ENCODE measurements at places on chromosomes 5 and 9.

DNA sequence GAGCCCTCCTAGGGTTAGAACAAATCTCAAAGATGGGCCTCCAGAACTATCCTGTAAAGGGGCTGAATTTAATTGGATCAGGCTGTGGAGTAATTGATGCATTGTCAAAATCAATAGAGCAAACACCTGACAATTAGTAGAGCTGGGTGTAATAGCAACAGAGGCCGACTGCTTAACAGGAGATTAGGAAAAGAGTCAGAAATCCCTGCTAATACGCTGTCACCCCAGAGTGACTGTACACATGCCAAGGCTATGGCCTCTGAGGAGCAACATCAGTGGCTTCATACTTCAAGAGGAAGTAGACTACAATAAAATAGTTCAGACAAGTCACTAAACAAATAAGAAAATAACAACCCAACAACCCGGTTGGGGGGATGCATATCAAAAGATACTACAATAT, 18.7 kb upstream of the GRPEL2 start:
- no peak for DNase-seq

DNA sequence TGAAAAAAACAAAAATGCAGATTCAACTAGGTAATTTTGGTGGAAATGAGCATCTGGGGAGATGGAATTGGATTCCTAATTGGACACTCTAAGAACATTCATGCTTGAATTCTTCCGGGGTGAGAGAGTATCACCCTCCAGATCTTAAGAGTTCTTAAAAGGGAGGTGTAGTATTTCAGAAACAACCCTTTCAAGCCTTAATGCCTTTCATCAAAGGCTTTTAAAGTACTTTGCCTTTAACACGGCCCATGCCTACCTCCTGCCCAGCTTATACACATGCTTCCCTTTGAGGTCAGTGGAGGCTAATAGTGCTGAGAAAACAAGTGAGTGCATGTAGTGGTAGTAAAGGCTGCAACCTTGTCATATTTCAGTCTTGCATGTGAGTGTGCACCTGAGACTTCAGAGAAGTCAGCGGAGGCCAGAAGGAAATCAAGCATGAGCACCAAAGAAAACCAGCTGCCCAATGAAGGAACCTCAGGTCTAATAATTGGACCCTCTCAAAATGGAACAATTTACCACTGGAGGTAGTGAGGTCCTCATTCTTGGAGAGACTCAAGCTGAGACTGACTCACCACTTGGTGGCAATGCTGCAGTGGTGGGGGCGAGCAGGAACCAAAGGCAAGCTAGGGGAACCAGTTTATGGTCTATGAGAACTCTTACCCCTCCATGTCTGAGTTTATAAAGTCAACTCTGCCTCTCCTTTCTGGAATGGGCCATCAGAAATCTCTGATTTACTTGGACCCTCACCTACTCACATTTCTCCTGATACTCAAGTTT, 98.4 kb upstream of the GDNF start:
- DNase-seq, result no peak

DNA sequence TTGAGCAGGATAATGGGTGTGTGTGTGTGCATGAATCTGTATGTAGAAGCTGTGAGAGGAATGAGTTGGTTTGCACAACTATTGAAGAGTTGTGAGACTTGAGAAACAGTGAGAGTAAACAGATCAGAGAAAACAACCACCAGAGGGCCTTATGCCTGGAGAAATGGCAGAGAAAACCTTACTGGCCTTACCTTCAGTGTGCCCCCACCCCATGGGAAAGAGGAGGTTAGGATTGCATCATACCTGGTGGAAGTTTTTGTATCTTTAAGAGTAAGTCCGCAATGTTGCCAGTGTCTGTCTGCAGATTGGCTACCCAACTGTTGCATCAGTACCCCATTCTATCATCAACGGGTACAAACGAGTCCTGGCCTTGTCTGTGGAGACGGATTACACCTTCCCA, 1909.4 kb upstream of the WWC1 start:
- DNase-seq, result no peak

DNA sequence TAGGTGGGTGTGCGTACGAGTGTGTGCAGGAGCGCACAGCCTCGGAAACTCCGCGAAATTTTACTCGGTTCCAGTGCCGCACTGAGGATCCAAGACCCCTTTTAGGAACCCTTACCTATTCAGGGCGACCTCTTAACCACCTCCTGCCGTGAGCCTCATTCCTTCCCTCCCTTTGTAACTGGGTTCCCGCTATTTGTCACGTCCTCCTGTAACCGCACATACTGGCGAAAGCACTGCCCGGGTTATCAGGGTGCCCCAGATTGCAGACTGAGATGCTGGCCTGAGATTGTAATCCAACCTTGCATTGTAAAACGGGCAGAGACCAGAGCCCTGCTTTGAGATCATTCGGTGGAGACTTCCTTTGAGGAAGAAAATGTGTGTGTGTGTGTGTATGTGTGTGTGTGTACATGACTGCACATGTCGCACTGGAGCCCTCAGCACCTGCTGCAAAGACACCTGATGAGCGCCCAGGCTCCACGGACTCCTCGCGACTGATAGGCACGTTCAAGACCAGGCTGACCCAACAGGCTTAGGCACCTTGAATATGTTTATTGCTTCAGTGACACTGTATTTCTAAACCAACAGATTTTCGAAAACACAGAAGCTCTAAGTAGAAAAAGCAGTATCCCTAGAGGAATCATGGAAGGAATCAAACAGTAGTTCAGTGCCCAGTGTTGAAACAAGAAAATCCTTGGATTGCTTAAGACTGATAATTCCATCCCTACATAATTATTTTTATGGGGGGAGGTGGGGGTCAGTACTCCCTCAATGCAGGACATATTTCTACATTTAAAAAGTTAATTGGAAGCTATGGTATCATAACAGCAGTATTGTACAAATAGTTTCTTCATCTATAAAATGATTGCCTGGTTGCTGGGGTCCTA, 86.5 kb upstream of the TNFAIP8 start:
- DNase-seq, result no peak

GRCh38 chr5:81838307-81838906, 87.5 kb upstream of the SSBP2 start:
- DNase-seq, result no peak

GRCh38 chr9:98117984-98118639, 910 bp downstream of the TRIM14 start:
- DNase-seq, result no peak

- DNase-seq, result no peak
These were observed 103.9 kb upstream of the IFNE start for GRCh38 chr9:21585756-21586752.

GRCh38 chr5:170216257-170216864, 16.4 kb upstream of the C5orf58 start:
- no peak for DNase-seq

DNA sequence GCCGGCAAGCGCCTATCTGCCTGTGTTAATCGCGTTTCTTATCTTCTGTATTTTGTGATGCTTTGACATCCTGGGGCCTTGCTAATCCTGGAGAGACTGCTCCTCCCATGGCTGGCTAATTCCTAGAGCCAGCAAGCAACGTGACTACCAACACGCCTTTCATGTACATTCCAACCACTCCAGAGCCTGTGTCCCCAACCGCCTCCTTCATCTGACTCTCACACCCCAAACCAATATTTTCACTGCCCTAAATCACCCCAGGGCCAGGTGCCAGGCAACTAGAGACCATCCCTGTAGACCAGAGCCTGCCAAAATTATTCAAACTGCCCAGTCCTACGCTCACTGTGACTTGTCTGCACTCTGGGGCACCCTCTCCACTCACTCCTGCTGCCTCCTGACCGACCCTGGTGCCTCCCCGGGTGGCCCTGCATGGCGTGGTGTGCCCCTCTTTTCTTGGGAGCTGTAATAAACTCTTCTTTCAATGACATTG, 50.5 kb upstream of the COL5A1 start:
- DNase-seq, result no peak

Measured in epithelial cell of prostate (primary cell).